Activated T-cell treated with anti-CD3 and anti-CD28 coated beads for 48 hours (primary cell): ENCODE measurements at places on chromosomes 3 and 15.

DNA sequence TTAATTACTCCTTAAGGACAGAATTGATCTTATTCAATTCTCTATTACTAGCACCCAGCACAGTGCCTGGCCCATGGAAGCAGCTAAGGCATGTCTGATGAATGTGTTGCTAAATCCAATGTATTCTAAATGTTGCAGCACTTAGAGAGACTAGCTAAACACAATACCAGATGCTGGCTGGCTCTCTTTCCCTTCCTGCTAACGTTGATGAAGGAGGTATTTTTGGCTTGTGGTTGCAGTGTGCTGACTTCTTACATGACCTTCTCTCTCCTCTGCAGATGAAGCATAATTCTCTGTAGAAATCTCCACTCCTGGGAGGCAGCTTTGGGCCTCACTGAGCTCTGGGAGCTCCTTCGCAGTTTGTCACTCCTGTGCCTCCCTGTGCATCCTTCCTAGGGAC lies 183.6 kb downstream of the PEX5L start:
- DNase-seq: no peak

- DNase-seq: no peak
Observed at GRCh38 chr3:41176596-41176995, 22.7 kb upstream of the CTNNB1 start.

- DNase-seq: no peak
Observed at GRCh38 chr15:37339856-37340255, 239.5 kb upstream of the MEIS2 start.

GRCh38 chr3:152742368-152743347 lies 92.3 kb upstream of the P2RY1 start:
- no peak for DNase-seq

- no peak for DNase-seq
Observed at GRCh38 chr3:184812662-184813042, 686 bp downstream of the VPS8 start.

DNA sequence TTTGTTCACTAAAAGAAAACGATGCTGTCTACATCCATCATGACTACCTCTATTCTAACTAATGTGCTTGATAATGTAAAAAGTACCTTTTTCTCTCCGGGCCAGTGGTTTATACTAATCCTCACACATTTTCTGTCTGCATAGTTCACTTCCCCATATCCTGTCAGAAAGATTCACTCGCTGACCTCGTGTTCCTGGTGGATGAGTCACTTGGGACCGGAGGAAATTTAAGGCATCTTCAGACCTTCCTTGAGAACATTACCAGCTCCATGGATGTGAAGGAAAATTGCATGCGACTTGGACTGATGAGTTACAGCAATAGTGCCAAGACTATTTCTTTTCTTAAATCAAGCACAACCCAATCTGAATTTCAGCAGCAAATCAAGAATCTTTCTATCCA lies 33.8 kb downstream of the COL6A5 start:
- DNase-seq: no peak
